ENCODE measurements at places on chromosomes 4 and X.
A peak's percentile ranks its signal among the peaks of the same experiment; 100 is the strongest.

- H3K4me1 ChIP-seq = no peaks in the 10 kb centered on the region
- H3K36me3 ChIP-seq = no peaks in the 10 kb centered on the region
Observed at GRCh38 chr4:154559494-154560418, 3.1 kb upstream of the FGB start.

- no peaks in the 10 kb centered on the region for H3K4me1 ChIP-seq
- H3K4me3 ChIP-seq = no peak overlapping the region
- no peaks in the 10 kb centered on the region for H3K27me3 ChIP-seq
- no peak overlapping the region for H3K27ac ChIP-seq
- no peaks in the 10 kb centered on the region for H3K36me3 ChIP-seq
Observed at GRCh38 chrX:41960142-41960541, 36.8 kb upstream of the CASK start.

DNA sequence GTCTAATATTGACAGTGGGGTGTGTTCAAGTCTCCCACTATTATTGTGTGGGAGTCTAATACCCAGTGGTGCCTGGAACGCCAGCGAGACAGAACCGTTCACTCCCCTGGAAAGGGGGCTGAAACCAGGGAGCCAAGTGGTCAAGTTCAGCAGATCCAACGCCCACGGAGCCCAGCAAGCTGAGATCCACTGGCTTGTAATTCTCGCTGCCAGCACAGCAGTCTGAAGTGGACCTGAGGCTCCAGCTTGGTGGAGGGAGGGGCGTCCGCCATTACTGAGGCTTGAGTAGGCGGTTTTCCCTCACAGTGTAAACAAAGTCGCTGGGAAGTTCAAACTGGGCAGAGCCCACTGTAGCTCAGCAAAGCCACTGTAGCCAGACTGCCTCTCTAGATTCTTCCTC lies 407.3 kb downstream of the DMD start:
- H3K4me3 ChIP-seq = no peak overlapping the region
- peaks cover 5% of the 10 kb centered on the region for H3K36me3 ChIP-seq
- DNase-seq = no peak
- no peaks in the 10 kb centered on the region for H3K4me1 ChIP-seq
- H3K27ac ChIP-seq = no peak overlapping the region
- no peaks in the 10 kb centered on the region for H3K27me3 ChIP-seq

GRCh38 chr4:100895556-100896197 lies 377.9 kb upstream of the EMCN start:
- H3K27me3 ChIP-seq = no peaks in the 10 kb centered on the region
- H3K27ac ChIP-seq = peak overlapping the region; percentile 84
- no peak for DNase-seq
- H3K4me3 ChIP-seq = peak overlapping the region; percentile 80

GRCh38 chr4:140935254-140935653 lies 179.1 kb upstream of the TBC1D9 start:
- no peaks in the 10 kb centered on the region for H3K4me1 ChIP-seq
- no peaks in the 10 kb centered on the region for H3K36me3 ChIP-seq
- DNase-seq = no peak

DNA sequence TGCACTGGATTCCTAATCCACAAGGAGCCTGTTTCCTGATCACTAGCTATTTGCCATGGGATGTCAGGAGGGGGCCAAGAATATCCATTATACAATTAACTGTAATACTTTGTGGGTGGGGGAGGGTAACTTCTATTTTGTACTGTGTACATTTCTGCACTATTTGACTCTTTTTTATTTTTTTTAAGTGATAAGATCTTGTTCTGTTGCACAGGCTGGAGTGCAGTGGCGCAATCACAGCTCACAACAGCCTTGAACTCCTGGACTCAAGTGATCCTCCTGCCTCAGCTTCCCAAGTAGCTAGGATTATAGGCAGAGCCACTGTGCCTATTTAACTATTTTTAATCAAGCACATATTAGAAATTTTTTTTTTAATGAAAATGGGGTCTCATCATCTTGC lies 134.1 kb downstream of the ELOVL6 start:
- H3K4me3 ChIP-seq = no peak overlapping the region
- DNase-seq = no peak
- no peak overlapping the region for H3K27ac ChIP-seq
- H3K27me3 ChIP-seq = no peaks in the 10 kb centered on the region
- no peaks in the 10 kb centered on the region for H3K36me3 ChIP-seq
- peaks cover 11% of the 10 kb centered on the region for H3K4me1 ChIP-seq

GRCh38 chr4:7964890-7965662 lies 25.4 kb upstream of the AFAP1 start:
- no peak for DNase-seq
- H3K27me3 ChIP-seq = no peaks in the 10 kb centered on the region
- peaks cover 49% of the 10 kb centered on the region for H3K4me1 ChIP-seq
- peak overlapping the region; percentile 66 for H3K27ac ChIP-seq
- H3K36me3 ChIP-seq = no peaks in the 10 kb centered on the region
- H3K4me3 ChIP-seq = no peak overlapping the region

DNA sequence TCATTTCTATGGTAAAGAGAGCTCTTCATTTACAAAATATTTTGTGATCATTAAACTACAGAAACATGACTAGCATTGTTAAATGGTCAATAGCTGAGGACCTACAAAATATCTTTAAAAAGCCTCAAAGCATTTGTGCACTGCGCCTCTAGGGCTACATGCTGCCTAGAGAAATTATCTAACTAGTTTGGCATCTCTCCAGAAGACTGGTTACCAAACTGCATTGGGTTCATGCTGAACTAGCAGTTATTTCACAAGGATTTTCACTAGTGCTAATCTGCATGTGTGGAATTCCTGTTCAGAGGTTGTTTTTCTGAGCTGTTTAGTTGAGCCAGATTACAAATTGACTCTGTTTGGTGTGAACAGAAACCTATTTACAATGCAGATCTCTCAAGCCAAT lies 58.5 kb upstream of the PITX2 start:
- no peaks in the 10 kb centered on the region for H3K4me1 ChIP-seq
- no peak for DNase-seq
- H3K27ac ChIP-seq = no peak overlapping the region
- H3K4me3 ChIP-seq = no peak overlapping the region

DNA sequence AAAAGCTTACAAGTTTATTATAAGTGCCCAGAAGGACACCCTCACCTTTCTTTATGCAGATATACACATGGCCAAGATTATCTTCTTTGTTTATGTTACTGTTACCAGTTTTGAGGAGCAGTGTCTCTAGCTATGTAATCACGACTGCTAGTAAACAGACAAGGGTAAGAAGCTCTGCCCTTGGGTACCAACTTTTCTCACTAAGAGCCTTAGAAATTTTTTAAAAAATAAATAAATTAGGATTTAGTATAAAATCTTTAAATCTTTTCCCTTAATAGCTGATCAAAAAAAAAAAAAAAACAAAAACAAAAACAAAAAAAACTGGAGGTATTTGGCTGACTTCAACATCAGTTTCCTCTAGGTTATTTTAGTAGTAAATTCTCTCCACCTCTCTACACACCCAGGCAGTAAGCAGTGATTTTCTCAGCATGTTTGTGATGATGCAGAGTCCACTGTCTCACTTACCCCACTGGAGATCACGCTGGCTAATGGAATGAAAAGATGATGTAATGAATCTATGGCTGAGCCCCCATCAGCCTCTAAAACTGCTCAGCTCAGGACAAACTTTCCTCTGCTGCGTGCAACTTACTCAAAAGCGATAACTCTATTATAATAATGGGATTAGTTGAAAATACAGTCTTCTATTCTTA lies 125.9 kb downstream of the FRYL start:
- no peak overlapping the region for H3K27ac ChIP-seq
- peaks cover 49% of the 10 kb centered on the region for H3K4me1 ChIP-seq
- H3K27me3 ChIP-seq = no peaks in the 10 kb centered on the region
- H3K4me3 ChIP-seq = peak overlapping the region; percentile 16
- H3K36me3 ChIP-seq = peaks cover 5% of the 10 kb centered on the region
- no peak for DNase-seq
